HFF-Myc (cell line): ENCODE measurements at places on chromosomes 11 and 22.

GRCh38 chr22:25142102-25142501 is 57.6 kb upstream of the CRYBB3 start:
- DNase-seq, result no peak

DNA sequence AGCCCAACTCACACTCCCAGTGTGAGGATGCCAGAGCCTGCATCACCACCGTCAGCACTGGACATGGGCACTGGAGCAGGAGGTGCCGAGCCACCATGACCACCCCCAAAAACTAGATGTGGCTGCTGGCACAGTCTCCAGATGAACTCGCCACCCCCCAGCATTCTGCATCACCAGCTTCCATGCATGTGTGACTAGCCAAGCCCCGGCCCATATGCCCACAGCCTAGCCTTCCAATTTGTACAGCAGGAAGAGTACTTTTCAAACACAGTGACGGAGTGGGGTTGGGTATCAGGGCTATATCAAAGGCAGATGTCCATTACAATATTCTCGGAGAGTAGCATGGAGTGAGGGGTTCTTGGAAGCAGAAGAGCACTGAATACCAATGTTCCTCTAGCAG is 62.9 kb downstream of the SMCO4 start:
- no peak for DNase-seq

DNA sequence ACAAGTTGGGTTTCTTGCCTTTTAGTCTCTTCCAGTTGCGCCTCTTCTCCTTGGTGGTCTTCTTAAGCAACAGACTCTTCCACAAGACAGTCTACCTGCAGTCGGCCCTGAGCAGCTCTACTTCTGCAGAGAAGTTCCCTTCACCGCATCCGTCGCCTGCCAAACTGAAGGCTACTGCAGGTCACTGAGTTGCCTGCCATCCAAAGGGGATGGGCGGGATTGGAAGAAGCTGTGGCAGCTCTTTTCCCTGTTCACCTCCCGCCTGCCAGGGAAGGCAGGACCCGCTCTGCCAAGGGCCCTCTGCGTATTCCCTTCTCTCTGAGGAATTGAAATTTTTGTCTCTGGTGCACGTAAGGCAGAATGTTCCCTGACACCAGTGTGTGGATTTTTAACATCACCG is 9.2 kb upstream of the STT3A start:
- no peak for DNase-seq

- no peak for DNase-seq
These were observed 5.8 kb downstream of the MAPK8IP2 start for GRCh38 chr22:50606165-50606945.

DNA sequence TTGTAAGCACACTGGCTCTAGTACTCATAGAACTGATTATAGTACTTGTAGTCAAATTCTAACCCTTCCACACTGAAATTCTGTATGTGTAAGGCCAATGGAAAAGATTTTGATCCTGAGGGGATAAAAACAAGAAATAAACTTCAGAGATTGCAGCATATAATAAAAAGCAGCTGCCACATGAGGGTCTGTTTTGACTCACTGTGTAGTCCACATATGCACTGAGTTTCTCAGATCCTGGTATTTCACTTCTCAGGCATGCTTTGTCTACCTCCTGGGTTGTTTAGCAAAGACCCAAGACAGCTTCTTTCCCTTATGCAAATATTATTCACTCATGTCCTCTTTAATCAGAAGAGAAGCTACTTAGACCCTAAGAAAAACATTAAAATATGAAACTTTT is 71.1 kb upstream of the SLC5A12 start:
- no peak for DNase-seq

- no peak for DNase-seq
These were observed 16.1 kb upstream of the CABP7 start for GRCh38 chr22:29703569-29704195.

- DNase-seq, result no peak
These were observed 234.8 kb downstream of the CADM1 start for GRCh38 chr11:115269191-115269950.

DNA sequence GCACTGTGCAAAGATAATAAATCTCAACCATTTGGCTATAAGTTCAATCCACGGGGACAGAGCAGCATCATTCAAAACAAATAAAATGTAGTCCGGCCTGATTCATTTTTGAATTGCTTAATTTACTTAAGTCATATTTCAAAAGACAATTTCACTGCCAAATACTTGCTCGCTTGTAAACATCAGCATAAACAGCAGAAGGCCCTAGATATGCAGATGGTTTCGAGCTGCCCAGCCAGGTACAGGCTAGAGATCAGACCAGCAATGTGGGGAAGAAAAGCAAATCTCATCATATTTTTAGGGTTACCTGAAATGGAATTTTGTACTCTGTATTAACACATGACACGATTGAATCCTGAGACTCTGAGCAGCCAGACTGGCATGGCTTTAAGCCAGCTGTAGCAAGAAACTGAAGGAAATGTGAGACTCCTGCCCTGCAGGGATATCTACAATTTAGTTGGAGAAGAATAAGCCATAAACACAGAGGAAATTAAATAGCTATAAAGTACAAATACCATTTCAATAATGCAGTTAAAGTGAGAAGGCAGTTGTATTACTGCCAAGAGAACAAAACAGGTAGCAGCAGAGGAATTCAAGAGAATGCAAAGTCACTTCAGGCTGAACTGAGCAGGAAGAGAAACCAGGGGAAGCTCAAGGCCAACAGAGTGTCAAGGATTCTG is 440.3 kb downstream of the ETS1 start:
- no peak for DNase-seq

- no peak for DNase-seq
These were observed 77.6 kb downstream of the MED15 start for GRCh38 chr22:20584872-20585638.

DNA sequence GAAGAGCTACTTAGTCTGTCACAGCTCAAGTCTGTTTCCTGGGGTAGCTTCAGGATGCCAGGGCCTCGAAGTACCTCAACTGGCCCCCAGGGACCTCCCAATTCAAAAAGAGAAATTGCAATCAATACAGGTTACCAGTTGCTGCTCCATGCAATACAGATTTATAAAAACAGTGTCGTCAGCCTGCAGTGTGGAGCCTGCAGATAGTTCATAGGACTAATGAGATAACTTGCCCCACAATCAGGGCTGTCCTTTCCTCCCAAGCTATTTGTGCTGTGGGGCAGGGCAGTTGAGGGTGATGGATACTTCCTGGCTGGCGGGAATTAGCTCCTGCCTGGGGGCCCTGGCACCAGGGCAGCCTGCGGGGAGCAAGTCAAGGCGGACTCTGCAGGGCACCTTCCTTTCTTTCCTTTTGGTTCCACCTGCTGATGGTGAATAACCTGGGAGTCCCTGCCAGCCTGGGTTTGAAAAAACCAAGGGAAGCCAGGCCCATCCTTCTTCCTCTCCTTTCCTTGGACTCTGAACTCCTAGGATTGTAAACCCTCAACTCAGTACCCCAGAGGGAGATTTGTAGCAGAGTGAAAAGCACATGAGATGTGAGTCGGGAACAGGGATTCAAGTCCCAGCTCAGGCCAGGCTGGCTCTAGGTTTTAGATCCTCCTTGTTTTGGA is 216.6 kb downstream of the CEP164 start:
- DNase-seq, result no peak

DNA sequence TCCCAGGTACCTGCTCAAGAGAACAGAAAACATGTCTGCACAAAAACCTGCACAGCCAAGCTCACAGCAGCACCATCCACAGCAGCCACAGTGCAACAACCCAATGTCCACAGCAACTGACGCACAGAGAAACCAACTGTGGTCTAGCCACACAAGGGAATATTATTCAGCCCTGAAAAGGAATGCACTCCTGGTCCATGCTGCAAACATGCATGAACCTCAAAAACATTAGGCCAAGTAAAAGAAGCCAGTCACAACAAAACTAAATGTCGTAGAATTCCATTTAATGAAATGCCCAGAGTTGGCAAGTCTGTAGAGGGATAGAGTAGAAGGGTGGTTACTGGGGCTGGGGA is 60.6 kb downstream of the MYEOV start:
- no peak for DNase-seq

DNA sequence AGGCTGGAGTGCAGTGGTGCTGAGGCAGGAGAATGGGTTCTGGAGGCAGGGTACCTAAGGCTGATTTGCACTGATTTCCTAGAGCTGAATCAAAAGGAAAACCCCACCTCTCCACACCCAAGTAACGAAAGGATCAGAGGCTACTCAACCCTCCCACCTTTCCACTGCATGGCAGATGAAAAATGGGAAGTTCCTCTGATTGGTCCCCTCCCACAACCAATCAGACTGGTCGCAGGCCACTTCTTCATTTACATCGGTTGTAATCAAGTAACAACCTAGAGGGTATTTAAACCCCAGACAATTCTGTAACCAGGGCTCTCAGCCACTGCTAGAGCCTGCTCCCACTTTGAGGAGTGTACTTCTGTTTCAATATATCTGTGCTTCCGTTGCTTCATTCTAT is 18.6 kb upstream of the PARVB start:
- no peak for DNase-seq

DNA sequence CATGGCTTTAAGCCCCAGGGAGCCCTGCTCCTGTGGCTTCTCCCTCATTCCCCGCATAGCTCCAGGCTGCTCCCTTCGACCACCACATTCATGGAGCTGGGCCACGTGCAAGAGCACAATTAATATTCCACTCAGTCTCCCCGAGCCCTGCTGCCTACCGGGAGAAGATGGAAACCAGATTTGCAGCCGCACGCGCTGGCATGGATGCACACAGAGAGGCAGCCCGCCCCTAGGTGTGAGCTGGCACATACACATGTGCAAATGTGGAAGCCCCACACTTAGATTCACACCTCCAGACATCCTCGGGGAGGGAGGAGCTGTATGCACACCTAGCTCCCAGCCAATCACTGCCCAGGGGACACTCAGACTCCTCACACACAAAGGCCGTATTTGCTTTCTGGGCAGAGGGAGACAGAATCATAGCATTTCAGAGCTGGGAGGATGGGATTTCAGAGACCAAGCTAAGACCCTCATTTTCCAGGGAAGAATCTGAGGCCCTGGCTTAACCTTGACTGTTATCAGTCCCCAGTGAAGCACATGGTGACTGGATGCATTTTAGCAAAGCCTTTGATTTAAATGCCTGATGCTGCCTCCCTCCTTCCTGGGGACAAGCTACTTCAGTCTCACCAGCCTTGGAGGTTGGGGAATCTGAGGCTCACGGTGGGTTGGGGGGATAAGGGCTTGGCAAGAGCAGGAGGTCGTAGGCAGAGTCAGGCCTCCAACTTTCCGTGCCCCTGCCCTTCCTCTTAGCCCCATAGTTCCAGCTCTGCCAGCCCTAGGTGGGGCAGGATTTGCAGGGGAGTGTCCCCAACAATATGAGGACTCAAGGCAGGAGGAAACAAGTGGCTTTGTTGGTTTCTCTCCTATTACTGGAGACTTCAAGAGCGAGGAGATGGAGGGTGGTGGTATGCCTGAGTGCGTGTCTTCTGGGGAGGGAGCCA is 5.3 kb upstream of the CREB3L1 start:
- DNase-seq, result no peak

GRCh38 chr11:126437731-126438130 is 82.2 kb downstream of the ST3GAL4 start:
- DNase-seq, result no peak

DNA sequence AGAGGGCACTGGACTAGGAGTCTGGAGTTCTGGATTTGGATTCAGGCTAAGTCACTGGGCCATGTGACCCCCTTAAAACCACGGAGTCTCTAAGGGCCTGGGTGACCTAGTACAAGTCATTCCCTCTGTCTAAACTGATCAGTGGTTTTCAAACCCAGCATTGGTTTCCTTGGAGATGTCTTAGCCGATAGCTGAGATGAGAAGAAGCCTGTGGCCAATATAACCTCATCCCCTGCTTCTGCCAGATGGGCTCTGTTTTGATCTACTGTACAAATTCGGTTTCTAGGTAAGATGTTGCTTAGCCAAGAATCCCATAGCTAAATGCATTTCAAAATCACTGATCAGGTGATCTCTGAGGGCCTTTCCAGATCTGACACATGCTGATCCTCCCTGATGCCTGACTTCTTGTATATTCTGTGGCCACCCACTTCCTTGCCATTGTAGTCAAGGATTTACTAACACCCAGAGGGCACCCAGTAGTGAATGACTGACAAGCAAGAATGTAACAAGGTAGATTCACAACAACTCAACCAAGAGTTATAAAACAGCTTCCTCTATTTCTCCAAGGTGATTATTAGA is 53.1 kb downstream of the GALNT18 start:
- no peak for DNase-seq

- DNase-seq, result no peak
These were observed 7.4 kb downstream of the SNRPD3 start for GRCh38 chr22:24563246-24563645.

GRCh38 chr11:6554828-6555706 is 48.3 kb downstream of the RRP8 start:
- no peak for DNase-seq

DNA sequence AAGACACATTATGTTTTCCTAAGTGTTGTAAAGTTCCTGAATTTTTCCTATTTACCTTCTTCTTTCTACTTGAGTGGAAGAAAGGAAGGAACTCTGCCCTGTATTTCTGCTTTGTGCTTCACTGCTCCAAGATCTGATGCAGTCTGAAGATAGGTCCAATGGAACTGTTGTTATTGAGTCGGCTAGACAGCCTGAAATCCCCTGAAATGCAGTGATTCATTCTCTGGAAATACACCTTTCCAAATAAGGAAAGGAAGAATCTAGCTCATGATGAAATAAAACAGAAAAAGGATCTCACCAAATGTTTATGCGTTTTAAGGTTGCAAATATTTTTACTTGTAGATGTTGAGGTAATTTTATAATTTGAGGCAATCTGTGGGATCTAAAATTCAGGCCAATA is 322.8 kb downstream of the GUCY1A2 start:
- DNase-seq, result no peak

DNA sequence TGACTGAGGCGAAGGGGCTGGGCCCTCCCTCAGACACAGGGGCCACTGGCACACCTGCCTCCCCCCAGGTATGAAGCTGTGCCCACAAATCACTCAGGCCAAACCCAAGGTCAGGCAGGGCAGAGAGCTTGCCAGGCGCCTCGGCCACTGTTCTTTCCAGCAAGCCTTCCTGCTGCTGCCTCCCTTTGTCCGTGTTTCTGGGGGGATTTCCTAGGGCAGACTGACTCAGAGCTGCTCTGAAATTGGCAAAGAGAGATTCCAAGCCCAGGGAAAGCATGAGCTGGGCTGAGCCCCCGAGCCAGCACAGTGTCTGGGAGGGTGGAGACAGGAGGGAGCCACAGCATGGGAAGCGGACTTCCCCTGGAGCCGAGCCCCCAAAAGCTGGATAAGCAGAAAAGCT is 33.2 kb downstream of the PPP2R1B start:
- no peak for DNase-seq

GRCh38 chr11:113082341-113082955 is 121.2 kb downstream of the NCAM1 start:
- DNase-seq, result no peak

GRCh38 chr11:15933886-15934625 is 422.3 kb downstream of the SOX6 start:
- no peak for DNase-seq

DNA sequence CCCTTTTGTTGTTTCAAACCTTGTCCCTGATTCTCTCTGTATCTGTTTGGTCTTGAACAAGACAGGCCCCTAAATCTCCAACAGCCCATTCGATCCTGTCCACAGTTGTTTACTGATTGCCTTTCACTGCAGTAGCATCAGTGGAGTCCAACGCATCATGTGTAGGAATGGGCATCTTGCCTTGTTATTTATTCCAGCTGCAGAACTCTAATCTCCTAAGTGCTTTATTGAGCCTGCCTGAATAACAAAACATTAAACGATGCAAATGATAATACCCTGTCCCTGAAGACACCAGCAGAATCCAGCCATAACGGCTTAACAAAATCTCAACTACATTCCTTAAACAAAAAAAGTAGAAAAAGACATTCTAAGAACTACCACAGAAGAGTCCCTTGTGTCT is 50.1 kb downstream of the SLC35F2 start:
- no peak for DNase-seq

GRCh38 chr11:99682646-99683045 is 661.9 kb downstream of the CNTN5 start:
- no peak for DNase-seq

GRCh38 chr22:40361100-40361499 is 9.3 kb upstream of the SGSM3 start:
- DNase-seq, result no peak
